ENCODE measurements at places on chromosomes 5 and 9.

GRCh38 chr5:39461007-39461682 lies 36.4 kb upstream of the DAB2 start:
- no peak for DNase-seq

- no peak for DNase-seq
Measured at GRCh38 chr5:53913941-53914340, 353.5 kb downstream of the NDUFS4 start.

DNA sequence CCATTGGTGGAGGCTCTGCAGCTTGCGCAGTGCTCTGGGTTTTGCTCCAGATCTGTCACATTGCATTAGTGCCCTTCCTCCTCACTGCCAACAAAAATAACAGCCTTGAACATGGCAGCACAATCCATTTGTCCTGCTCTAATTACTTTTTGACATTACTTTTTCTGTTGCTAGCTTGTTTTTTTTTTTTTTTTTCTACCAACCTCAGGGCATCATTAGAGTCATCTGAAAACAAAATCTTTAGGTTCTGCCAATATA lies 117.5 kb upstream of the NR5A1 start:
- no peak for DNase-seq

GRCh38 chr5:97355775-97356174 lies 172.7 kb upstream of the RIOK2 start:
- no peak for DNase-seq

GRCh38 chr5:54180630-54181031 lies 129.7 kb downstream of the ARL15 start:
- no peak for DNase-seq

DNA sequence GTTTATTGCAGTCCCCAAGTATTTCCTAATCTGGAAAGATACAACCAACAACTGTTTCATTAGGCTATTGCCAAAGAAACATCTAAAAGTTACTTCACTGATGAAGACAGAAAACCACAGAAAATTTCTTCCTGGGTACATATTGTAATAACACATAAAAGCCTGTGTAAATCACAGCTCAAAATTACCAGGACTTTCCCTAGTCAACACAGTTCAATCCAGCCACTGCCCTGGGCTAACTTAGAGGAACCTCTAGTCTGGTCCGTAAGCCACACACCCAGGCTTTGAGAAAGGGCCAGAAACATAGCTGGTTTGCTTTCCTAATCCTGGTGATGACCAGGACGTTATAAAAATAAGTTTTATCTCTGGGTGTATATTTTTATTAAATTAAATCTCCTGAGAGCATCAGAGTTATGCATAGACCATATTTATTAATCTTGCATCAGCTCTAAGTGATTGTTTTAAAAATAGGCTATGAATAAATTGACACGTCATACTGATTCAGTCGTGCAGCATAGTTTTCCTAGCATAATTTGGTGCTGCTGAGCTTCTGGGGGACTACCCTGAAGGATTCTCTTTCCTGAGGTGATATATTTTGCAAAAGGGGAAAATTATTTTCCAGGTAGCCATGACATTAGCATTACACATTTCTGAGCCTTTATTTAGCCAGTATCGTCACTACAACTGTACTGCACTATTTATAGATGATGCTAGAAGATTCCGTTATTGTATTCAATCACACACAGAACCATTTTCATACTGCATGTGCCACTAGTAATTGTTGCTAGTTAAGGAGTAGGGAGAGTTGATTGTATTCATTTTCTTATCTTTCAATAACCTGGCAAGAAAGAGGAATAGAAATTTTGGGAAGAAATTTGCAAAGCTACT lies 12.6 kb upstream of the MUSK start:
- no peak for DNase-seq

GRCh38 chr9:112174965-112175795 lies at the start of gene SUSD1:
TSS of gene SUSD1 (minus strand) at chr9:112175297. CDS start at chr9:112175235, 62 bp downstream.
- DNase-seq = no peak

DNA sequence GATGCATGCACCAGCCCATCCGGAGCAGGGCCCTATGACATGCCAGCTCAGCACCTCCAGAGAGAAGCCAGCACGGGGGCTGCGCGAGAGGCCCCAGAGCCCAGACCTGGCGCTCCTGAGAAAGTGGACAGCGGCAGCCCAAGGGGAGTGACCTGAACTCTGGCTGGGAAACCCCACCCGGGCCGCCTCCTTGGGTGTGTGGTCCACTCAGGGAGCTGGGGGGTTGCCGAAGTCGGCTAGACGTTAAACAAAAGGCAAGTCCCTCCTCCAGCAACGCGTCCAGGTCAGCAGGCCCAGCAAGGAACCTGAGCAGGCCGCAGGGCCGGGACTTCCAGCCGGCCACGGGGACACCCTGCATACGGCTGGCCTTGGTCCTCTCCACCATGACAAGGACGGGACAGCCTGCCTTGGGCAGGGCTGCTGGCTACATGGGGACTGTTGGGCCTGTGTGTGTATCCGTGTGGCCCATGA lies 35.7 kb downstream of the NACC2 start:
- DNase-seq = no peak

GRCh38 chr9:121884057-121884541 lies 209.0 kb downstream of the TTLL11 start:
- DNase-seq = no peak

GRCh38 chr9:101022704-101023103 lies 5.8 kb upstream of the PLPPR1 start:
- DNase-seq = no peak

- no peak for DNase-seq
Measured at GRCh38 chr9:569296-569695, 272.2 kb upstream of the DMRT1 start.
